ENCODE measurements at places on chromosomes 16 and 17.

DNA sequence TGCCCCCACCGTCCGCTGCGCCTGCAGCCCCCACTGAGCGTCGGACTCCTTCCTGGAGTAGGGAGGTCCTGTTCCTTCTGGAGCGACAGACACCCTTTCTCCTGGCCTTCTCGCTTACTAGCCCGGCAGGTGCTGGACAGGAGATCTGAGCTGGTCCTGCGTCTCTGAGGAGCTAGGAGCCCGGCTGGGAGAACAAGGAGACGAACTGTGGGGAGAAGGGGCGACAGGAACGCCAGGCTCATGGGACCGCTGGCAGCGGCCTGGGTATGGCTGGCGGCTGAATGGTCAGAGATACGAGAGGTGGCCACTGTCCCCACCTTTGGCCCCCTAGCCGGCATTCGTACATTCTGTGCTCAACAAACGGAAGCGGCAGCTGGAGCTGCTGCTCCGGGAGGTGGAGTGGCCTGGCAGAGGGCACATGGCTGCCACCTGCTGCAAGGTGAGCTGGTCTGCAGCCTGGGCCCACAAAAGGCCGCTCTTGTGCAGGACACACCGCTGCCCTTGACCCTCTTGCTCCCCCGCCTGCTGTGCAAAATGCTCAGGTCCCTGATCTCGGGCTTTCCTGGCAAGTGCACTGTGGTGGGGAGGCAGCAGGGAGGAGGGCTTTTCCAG lies 2066.7 kb downstream of the TP53TG3F start:
- H3K4me3 ChIP-seq, result no peak overlapping the region
- no peaks in the 10 kb centered on the region for H3K27me3 ChIP-seq
- no peaks in the 10 kb centered on the region for H3K4me1 ChIP-seq
- H3K27ac ChIP-seq, result no peak overlapping the region
- no peak for DNase-seq

- DNase-seq, result no peak
- no peaks in the 10 kb centered on the region for H3K27me3 ChIP-seq
- H3K4me1 ChIP-seq, result no peaks in the 10 kb centered on the region
- H3K4me3 ChIP-seq, result no peak overlapping the region
- H3K27ac ChIP-seq, result no peak overlapping the region
- no peaks in the 10 kb centered on the region for H3K36me3 ChIP-seq
Measured at GRCh38 chr16:66471264-66471663, 44.2 kb downstream of the BEAN1 start.

- no peaks in the 10 kb centered on the region for H3K36me3 ChIP-seq
- no peaks in the 10 kb centered on the region for H3K4me1 ChIP-seq
- DNase-seq, result no peak
- no peak overlapping the region for H3K4me3 ChIP-seq
- no peaks in the 10 kb centered on the region for H3K27me3 ChIP-seq
Measured at GRCh38 chr16:49786926-49787557, 68.9 kb downstream of the ZNF423 start.

DNA sequence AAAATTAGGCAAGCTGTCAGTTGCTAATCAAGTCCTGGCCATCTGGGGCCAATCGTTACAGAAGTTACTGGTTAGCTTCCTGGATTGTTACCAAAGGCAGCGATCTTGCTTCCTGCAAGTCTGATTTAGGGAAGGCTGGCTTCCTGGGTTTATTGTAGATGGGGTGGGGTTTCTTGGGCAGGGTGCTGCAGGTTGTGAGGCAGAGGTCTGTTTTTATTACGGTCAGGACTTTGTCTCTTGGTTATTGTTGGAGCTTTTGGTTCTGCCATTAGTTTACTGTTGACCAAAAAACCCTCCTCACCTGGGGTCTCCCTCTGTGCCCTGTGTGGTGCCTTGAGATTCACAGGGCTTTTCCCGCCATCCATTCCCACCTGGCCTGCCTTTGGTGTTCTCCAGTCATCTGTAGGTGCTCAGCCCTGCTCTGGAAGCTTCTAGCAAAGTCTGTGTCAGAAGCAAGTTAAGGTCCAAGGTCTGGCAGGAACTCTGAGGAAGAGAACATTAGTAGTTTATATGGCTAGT lies 36.9 kb downstream of the SLC47A1 start:
- no peak overlapping the region for H3K4me3 ChIP-seq
- DNase-seq, result no peak
- H3K27ac ChIP-seq, result no peak overlapping the region
- H3K36me3 ChIP-seq, result no peaks in the 10 kb centered on the region

- peak; percentile 66 for DNase-seq
- H3K4me3 ChIP-seq, result no peak overlapping the region
- no peaks in the 10 kb centered on the region for H3K4me1 ChIP-seq
- H3K27me3 ChIP-seq, result peaks cover 1% of the 10 kb centered on the region
- no peak overlapping the region for H3K27ac ChIP-seq
Measured at GRCh38 chr16:80938004-80938878, 68.4 kb downstream of the CMC2 start.

- peak; percentile 82 for DNase-seq
- peaks cover 3% of the 10 kb centered on the region for H3K4me1 ChIP-seq
- H3K36me3 ChIP-seq, result peaks cover 31% of the 10 kb centered on the region
- no peaks in the 10 kb centered on the region for H3K27me3 ChIP-seq
- no peak overlapping the region for H3K27ac ChIP-seq
Measured at GRCh38 chr16:72099377-72099818, 5.8 kb downstream of the DHX38 start.

GRCh38 chr16:87317750-87318644 lies 805 bp upstream of the C16orf95 start:
- peak; percentile 61 for DNase-seq
- H3K27me3 ChIP-seq, result no peaks in the 10 kb centered on the region
- H3K4me1 ChIP-seq, result peaks cover 2% of the 10 kb centered on the region
- H3K27ac ChIP-seq, result peak overlapping the region; percentile 45
- H3K4me3 ChIP-seq, result peak overlapping the region; percentile 40

GRCh38 chr17:60103957-60104356 lies 25.2 kb upstream of the HEATR6 start:
- no peaks in the 10 kb centered on the region for H3K27me3 ChIP-seq
- H3K4me3 ChIP-seq, result no peak overlapping the region
- no peak overlapping the region for H3K27ac ChIP-seq
- DNase-seq, result no peak
- H3K4me1 ChIP-seq, result no peaks in the 10 kb centered on the region

All from mesendoderm (in vitro differentiated cells).